GM13976 (cell line): ENCODE measurements at places on chromosomes 6 and 20.
A peak's percentile ranks its signal among the peaks of the same experiment; 100 is the strongest.

DNA sequence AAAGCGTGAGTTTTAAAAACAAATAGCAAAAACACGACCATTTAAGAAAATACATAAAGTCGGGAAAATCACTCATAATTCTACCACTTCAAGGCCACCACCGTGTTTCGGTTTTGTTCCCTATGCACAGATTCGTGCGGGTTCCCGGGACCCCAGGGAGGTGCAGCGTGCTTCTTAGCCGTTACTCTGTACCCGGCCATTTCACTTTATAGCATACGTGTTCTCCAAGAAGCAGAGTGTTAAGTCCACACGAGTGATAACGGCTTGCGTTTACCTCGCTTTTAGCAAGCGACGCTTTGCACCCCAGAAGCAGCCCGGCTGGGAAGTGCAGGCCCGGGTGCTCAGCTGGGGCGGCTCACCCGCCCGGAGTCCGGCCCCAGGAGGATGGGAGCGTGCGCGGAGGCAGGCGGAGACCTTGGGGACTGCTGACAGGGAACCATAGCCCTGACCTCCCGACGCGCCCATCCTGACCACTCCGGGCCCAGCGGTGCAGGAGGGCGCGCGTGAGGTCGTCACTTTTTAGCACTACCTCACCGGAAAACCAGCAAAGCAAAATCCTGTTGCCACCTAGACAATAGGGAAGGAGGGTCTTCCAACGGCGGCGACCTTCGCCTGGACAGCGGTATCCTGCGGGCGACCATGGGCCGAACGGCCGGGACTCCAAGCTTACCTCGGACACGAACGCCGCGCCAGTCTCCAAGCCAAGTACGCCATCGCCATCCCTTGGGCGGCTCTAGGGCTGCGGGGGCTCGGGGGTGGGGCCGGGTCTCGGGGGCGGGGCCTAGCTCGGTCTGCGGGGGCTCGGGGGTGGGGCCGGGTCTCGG, at the start of gene ECI2:
Gene ECI2, minus strand, starts transcription at position 735 of the 824 bp plus-strand sequence. Its CDS starts 15 bp downstream, at position 720.
- peak; percentile 65 for DNase-seq

GRCh38 chr6:142627474-142627873, 317.5 kb downstream of the HIVEP2 start:
- no peak for DNase-seq

- DNase-seq = no peak
These were observed 42.9 kb downstream of the LINC00237 start for GRCh38 chr20:21063276-21063675.

DNA sequence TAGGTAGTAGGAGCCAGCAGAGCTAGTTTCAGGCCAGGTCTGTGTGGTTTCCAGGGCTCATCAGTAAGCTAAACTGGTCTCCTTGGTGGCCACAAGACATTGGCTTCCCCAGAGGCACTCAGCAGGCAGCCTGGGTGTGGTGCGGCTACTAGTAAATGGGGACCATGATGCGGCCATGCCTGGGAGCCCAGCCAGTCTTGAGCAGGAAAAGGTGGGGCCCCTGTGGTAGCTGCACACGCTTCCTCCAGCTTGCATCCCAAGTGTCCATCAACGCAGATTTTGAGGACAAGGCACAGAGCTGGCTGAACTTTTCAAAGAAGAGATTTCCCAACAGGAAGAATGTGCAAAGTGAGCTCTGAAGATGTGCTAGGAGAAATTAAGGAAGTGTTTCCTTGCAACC, 107.4 kb upstream of the NAA20 start:
- no peak for DNase-seq

DNA sequence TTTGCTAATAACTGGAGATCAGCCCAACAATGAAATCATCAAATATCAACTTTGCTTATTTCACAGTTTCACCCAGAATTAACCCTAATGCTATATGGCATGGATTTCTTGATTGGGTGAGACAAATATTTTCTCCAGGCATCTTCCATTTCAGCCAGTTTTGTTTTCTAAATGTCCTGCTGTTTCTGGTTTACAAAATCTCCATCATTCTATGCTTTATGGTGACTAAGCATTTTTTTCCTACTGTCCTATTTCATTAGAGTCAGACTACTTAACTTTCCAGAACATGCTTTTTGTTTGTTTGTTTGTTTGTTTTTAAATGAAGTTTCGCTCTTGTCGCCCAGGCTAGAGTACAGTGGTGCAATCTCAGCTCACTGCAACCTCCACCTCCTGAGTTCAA, 59.5 kb upstream of the EXOC2 start:
- no peak for DNase-seq

DNA sequence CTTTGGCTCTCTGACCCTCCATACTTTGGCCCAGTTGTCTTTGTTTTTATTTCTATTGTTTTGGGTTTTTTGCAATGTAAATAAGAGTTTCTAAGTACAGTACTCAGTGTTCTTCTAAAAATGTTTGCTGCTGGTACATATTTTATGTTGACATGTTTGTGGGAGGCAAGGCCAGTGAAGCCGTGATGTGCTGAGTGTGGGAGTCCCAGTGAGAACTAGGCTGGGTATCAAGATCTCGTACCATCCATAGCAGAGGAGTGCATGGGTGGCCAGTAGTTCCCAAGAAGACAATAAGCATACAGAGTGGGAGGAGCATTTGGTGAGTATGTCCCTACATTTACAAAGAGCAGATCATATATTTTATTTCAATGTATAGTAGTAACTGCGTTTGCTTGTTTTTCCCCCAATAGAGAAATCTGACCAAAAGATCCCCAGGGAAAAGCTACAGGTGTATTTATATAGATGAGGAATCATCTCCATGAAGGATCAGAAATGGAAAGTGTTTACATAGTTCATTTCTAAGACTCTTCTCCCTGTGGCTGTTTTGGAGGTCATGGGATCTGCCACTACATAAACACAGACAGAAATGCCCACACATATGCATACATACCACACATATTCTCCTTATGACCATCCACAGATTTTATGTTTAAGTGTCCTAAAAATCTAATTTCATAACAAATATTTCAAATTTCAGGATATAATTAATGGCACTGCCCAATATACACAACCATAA, 285.9 kb downstream of the ALDH8A1 start:
- no peak for DNase-seq

- DNase-seq = no peak
These were observed 147.2 kb downstream of the VEGFA start for GRCh38 chr6:43916924-43917877.

- no peak for DNase-seq
These were observed 11.6 kb upstream of the TAGAP start for GRCh38 chr6:159056432-159056831.

DNA sequence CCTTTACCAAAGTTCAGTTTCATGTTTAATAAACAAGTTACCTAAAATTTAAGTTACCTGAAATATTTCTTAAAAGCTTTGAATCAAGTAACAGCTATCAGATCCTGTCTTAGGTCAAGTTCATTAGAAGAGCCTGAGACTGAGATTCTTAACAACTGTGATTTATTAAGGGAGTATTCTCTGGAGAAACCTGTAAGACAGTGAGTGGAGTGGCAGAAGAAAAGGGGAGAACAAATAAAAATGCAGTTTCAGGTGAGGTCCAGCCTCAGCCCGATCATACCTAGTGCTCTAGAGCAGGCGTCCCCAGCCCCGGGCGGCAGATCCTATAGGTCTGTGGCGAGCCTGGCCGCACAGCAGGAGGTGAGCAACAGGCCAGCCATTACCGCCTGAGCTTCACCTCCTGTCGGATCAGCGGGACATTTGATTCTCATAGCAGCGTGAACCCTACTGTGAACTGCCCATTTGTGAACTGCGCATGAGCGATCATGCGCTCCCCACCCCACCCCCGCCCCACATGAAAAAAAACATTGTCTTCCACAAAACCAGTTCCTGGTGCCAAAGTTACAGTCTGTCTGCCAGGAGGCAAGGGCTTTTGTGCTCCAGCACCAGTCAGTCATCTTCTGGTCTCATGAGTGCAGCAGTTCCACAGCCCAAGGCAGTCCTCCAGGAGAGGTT, 59.2 kb upstream of the ADGRB3 start:
- DNase-seq = no peak

- DNase-seq = no peak
These were observed 451.7 kb downstream of the GRIK2 start for GRCh38 chr6:101845172-101845571.

DNA sequence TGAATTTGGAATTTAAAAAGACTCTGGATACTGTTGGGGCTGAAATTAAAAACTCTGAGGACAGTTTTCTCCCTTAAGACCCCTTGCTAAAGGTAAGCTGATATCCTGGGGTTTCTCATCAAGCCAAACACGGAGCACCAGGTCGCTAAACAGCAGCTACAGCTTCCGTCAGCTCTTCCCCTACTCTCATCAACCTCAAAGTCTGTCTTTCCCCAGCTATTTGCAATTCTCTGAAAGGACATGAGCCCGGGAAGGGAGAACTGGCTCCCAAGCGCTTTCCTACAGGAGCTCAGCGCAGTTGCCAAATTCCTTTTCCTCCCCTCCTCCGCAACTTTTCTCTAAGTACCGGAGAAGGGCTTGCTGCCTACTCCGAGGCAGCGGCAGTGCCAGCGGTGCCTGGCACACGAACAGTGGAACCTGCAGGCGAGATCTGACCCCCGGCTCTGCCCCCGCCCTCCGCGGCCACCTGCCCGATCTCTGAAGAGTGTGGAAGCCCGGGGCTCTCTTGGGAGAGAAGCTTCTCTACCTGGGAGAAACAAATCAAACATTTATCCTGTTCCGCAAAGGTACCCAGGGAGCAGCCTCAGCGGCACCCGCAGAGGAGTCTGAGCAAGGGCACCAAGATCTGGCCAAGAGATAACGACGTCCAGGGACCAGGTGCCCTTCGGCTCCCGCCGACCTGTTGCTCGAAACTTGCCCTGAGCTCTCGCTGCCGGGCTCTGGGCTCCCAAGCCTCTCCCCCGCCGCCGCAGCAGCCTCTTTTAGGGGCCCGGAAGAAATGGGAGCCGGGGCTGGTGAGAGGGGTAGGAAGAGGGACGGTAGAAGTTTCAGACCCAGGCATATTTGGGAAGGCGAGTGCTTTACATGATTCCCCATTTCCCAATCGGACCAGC, 2.2 kb downstream of the CBLN4 start:
- no peak for DNase-seq

GRCh38 chr6:9515633-9516606, 899.0 kb downstream of the TFAP2A start:
- no peak for DNase-seq

DNA sequence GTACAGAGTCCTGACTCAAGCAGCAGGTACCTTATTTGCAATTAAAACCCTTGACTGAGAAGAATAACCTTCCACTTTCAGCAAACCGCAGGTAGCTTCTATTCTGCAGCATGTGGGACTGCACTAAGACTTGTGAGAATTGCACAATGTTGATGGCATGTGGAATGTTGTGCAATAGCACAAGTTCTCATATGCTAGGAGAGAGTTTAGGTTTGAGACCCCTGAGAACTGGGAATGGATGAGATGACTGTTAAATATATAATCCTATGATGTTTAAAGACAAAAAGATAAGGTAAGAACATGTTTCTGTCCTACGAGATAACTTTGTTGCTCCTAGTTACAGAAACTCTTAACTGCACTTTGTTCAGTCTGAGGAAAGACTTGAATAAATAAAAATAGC, 194.6 kb downstream of the OTOR start:
- no peak for DNase-seq

- DNase-seq = no peak
These were observed 32.7 kb upstream of the SAMHD1 start for GRCh38 chr20:36984257-36984638.

DNA sequence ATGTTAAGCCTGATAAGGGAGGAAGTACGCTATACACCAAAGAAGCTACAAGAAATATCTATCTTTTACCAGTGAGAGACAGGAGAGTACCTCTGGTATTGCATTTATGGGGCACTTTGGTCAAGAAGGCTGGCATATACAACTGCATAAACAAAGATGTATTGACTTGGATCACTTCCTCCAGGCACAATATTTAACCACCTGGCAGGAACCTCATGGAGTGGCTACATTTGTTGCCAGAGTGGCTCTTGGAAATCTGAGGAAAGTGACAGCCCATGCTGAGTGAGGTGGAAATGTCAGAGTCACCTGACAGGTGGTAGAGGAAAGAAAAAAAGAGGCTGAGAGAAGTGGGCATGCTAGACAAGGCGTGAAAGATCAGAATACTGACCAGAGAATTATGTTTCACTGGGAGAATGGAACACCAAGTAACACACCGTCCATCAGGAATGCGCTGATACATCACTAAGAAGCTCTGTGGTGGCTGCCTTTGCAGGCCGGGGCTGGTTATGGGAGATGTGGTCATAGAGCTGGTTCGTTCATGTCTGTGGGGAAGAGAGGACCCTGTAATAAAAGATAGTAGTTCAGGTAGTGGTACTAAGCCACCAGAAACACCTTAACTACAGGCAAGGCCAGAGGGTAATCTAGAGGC, 61.4 kb upstream of the UFL1 start:
- DNase-seq = no peak

GRCh38 chr20:17936761-17937732, 31.5 kb downstream of the SNX5 start:
- no peak for DNase-seq

GRCh38 chr20:47063407-47063806, 168.8 kb downstream of the EYA2 start:
- DNase-seq = no peak

GRCh38 chr20:57433657-57434389, 42.6 kb downstream of the RBM38 start:
- DNase-seq = no peak

DNA sequence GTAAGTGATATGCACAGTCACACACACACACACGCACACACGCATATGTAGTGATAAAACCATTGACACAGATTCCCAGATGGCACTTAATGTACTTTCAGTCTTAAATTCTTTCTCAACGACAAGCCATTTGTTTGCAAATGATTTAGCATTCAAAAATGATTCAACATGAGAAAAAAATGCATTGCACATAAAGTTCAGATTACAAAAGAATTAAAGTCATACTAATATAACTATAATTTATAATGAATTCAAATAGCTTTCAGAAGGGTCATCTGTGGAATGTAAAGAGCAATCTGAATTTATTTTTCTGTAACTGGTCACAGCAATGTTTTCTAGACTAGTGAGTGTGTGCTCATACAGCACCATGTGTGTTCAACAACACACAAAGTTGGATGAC, 521.6 kb upstream of the ZNF337 start:
- DNase-seq = no peak

DNA sequence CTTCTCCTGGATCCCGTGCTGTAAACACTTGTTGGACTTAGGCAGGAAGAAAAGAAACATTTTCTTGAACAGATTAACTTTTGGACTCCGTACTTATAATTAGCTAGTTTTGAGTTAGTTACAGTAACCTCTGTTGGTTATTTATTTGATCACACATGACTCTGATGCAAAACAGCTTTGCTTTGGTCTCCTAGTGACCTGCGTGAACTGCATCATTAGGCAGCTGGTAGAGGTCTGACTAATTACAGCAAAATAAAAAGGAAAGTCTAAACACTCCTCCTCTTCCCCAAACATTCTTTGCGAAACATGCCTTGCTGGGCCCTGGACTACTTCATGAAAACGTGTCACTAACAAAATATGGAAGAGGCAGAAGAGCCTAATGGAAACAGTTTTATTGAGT, 61.1 kb upstream of the ZFP64 start:
- DNase-seq = no peak

GRCh38 chr20:35145141-35145564, 2.0 kb downstream of the EDEM2 start:
- DNase-seq = peak; percentile 66

DNA sequence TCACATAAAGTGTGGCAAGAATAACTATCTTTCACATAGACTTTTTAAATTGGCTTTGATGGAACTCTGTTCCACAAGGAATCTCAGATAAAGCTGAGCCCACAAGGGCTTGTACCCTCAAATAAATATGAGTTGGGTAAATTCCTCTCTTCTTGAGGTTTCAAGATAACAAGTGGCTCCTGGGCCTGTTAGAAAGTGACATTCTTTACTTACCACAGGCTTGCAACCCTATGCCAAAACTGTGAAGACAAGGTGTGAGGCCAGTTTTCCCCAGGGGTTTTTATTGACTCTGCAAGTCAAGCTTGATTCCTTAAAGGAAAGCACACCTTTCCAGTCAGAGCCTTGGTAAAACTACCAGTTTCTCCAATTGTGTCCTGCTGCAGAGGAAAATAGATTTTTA, 664.8 kb upstream of the GJE1 start:
- DNase-seq = no peak
